ENCODE measurements at places on chromosomes 7 and 10.

GRCh38 chr7:132275416-132276233, 300.6 kb downstream of the PLXNA4 start:
- DNase-seq, result no peak

GRCh38 chr7:55474944-55475854, 97.1 kb downstream of the VOPP1 start:
- DNase-seq, result no peak

DNA sequence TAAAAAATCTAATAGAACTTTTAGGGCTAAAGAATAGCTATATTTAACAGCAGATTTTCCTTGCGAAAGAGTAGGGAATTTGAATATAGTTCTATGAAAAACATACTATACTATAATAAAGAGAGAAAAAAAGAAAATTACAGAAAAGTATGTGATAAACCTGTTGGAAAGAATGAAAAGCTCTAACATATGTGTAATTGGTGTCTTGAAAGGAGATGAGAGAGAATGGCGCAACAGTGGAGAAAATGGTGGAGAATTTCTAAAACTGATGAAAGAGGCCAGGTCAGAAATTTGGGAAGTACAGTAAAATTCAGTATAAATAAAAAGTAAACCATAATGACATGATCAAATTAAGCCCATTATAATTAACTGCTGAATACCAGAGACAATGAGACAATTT, 20.8 kb upstream of the CACNA2D1 start:
- no peak for DNase-seq

GRCh38 chr10:70293169-70293843, 9.5 kb upstream of the NPFFR1 start:
- no peak for DNase-seq

GRCh38 chr10:12742771-12743170, 258.7 kb downstream of the CCDC3 start:
- no peak for DNase-seq

DNA sequence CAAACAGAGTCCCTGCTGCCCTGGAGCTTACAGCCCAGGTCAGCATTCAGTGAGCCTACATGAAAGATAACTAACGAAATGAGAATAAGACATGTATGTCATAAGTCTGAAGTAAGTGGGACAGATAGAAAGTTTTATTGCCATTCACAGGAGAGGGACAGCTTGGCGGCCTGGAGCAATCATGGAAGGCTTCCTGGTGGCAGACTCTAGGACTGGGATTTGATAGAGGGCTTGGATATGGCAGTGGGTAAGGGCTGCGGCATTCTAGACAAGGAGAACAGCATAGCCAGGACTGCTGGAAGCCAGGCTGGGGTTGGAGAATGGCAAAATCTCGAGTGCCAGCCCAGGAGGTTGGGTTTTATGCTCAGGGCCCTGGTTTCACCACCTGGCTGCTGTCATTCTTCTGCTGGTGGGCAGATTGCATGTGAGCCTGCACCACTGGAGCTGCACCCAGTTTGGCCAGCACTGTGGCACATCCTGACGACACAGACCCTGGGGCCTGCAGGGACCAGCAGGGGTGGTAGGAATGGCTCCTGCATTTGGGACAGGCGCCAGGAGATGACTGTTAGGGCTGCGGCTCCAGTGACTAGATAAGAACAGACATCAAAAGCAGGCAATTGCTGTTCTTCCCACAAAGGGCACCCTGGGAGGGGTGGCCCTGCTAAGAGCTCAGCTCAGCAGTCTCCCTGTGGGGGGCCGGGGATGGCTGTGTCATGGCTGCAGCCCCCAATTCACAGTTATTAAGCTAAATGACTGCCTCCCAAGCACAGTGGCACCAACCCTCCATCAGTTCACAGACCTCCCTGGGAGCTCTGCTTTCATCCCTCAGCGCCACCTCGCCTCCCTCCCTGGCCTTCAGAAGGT, 161.1 kb downstream of the RPS24 start:
- no peak for DNase-seq

- no peak for DNase-seq
These were observed 179.3 kb downstream of the HECW1 start for GRCh38 chr7:43291789-43292188.

- DNase-seq, result no peak
These were observed 4.0 kb downstream of the BICC1 start for GRCh38 chr10:58516671-58517070.

GRCh38 chr7:43491123-43491522, 91.8 kb upstream of the STK17A start:
- no peak for DNase-seq

- no peak for DNase-seq
These were observed 9.0 kb downstream of the EMX2 start for GRCh38 chr10:117551330-117552155.

DNA sequence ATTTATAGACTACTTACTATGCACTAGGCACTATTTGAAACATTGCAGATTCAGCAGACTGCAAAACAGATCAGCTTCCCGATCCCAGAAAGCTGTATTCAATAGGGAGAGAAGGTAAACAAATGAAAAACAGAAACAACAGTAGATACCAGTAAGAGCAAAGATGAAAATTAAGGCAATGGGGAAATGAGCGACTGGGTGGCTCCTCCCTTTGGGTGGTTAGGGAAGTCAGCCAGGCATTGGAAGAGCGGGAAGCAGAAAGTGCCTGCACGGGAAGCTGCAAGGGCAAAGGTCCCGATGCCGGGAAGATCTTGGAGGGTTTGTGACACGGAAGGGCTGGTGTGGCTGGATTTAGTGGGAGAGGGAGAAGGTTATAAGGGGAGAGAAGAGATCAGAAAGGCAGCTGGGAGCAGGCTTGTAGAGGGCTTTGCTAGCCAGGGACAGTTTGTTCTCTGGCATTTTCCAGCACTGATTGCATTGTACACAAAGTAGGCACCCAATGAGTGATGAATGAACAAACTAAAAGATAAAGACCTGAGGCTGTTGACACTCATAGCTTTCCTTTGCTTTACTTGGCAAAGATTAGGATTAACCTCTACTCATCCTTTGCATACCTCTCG, 67.8 kb downstream of the NAMPT start:
- no peak for DNase-seq

- no peak for DNase-seq
These were observed 483.0 kb downstream of the PLXDC2 start for GRCh38 chr10:20299034-20299736.

DNA sequence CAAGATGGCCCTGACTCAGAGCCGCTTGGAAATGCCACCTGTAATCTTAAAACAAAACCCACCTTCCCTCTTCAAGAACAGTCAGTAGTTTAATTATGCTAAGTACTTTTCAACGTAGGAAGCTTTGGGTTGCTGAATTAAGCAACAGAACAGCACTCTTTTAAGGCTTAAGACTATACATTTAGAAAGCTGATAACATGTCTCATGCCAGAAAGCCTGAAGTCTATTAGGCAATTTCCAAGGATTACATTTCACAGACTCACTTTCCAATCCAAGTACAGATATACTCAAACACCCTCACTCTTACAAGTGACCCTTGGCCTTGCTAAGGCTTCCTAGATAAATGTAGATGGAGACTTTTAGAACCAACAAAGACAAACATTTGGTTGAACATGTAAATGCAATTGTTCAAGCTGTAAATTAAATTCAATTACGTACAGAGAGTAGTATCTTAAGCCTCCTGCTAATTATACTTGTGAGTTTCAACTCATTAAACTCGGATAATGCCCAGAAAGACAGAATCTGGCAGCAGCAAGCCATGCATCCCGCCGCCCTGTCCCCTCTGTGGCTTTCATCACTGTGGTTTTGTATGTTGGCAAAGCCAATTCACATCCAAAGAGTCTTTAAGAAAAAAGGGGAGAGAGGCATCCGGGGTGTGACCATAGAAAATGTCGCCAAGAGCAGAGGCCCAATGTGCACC, 283.1 kb upstream of the NRP1 start:
- DNase-seq, result no peak

DNA sequence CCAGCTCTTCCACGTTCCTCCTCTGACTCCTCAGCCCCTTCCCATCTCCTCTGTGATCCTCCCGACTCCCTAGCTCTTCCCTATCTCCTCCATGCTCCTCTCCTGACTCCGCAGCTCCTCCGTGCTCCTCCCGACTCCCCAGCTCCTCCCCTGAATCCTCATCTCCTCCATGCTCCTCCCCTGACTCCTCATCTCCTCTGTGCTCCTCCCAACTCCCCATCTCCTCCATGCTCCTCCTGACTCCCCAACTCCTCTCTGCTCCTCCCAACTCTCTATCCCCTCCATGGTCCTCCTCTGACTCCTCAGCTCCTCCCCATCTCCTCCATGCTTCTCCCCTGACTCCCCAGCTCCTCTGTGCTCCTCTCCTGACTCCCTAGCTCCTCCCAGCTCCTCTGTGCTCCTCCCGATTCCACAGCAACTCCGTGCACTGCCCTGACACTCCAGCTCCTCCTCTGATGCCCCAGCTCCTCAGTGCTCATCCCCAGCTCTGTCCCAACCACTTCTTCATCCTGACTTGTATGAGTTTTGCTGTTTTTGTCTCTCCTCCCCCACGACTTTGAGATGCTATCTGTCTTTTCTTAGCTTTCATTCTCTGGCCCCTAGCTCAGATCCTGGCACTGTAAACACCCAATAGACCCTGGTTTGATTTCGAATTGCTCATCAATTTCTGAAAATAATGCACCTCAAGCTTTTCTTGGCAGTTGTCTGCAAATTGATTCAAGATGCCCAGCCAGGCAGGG, 38.3 kb downstream of the OAT start:
- DNase-seq, result no peak

DNA sequence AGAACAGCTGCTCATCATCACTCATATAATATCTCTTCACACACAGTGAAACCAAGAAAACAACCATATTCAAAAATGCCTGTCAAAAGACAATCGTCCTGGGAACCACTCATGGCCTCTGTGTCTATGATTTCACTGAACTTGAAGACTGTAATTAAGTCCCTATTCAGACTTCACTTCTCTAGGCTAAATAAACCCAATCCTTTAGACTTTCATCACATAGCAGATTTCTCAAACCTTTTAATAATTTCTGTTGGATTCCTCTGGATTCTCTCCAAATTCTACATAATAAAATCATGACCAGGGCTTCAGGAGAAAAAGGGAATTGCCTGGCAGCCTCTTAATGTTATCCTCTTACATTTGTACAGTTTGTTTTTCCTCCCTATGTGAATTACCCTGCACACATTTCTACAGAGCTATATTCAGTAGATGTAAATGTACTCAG, 201.1 kb downstream of the LRRN3 start:
- DNase-seq, result no peak

DNA sequence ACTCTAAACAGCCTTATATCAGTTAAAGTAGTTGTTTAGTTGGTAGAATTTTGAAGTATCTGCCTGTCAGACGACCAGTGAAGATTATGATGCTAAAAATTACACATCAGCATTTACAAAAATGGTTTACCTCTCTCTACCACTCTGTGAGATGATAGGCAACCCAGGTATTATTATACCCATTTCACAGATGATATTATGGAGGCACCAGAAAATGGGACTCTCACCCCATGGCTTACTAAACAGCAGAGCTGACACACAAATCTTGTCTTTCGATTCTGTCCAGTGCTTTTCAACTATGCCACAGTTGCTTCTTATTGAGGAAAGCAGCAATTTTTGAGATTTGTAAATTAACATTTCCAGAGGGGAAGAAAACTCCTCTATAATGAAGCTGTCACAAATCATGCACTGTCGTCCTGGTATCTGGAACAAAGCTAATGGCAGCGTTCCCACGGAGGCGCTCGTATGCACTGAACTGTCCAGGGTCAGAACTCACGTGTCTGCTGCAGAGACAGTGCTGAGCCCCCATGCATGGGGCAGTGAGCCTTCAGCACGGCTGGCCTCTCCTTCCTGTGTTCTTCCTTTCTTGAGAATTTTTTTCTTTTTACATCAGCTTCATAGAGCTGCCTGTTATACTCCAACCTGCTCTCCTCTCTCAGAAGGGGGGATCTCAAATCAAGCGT, 381.1 kb downstream of the SDK1 start:
- no peak for DNase-seq

- DNase-seq, result no peak
These were observed 547.5 kb upstream of the FOXK1 start for GRCh38 chr7:4134631-4135030.

- DNase-seq, result no peak
These were observed 15.2 kb downstream of the STAMBPL1 start for GRCh38 chr10:88895250-88895649.

DNA sequence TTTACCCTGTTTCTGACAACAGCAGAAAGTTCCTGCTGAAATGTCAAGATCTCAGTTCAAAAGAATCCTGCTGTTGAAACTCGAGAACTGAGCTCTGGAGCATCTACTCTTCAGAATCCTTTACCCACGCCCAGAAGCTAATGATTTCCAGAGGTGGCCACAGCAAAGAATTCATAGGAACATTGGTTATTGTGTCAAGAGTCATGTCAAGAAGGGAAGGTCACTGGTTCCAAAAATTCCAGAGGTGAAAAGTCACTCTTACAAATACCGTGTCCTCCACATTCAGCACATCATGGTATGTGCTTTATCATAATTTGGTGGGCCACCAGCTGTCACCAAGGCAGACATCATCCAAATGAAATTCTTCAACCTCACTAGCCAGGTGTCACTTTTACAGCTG, 394.4 kb upstream of the NPVF start:
- DNase-seq, result no peak

DNA sequence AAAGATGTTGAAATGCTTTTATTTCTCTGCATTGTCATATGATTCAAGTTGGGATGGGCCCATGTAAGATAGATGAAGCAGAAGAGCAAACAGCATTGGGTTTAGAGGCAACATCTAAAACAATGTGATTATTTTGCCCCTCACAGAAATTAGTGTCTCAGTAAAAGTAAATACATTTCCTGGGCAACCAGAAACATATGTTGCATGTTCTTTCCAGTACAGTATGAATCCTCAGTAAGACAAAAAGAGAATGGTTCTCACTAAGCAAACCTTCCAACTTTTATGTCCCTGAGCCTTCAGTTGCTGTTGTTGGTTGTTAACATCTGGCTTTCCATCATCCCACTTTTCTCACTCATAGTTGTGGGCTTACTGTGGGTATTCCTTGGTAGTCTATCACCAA, 222.5 kb upstream of the PRPS1L1 start:
- no peak for DNase-seq

DNA sequence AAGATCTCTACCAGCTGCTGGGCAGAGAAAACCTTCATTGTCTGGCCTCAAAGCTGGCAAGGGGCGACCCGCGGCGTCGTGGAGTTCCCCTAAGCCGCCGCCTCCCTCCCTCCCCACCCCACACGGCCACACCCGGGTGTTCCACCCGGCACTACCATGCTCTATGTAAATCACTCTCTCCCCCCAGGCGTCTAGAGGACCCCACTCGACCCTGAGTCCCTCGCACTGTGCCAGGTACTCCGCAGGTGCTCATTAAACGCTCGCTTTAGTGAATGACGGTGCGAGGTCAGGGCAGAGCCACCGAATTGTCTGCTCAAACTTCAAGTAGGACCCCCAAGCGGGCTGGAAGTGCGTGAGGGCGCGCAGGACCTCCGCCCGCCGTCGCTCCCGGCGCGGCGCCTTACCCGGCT, 628 bp downstream of the PARP12 start:
- DNase-seq, result peak; percentile 45
